ENCODE measurements at places on chromosomes 2 and 18.

- DNase-seq, result no peak
Measured at GRCh38 chr2:217711188-217711587, 291.6 kb downstream of the TNS1 start.

DNA sequence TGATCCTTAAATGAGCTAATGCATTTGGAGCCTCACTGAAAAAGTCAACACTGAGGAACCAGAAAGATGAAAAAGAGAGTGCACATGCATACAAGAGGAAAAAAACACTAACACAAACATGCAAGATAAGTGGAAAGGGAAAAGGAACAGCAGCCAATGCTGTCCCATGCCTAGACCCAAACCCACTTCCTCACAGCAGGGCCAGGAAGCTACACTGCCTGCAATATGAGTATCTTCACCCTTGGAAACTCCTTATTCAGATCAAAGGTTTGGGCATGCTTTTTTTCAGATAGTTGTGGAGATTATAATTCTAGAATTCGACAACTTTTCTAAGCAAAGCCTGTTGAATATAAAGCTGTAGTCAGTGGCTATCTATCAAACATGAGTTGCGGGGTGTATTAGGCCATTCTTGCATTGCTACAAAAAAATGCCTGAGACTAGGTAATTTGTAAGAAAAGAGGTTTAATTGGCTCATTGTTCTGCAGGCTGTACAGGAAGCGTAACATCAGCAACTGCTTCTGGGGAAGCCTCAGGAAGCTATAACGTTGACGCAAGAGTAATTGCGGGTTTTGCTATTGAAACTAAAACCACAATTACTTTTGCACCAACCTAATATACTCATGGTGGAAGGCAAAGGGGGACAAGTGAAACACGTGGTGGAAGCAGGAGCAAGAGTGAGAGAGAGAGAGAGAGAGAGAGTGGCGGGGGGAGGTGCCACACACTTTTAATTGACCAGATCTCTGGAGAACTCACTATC, 138.2 kb downstream of the MBD2 start:
- no peak for DNase-seq

DNA sequence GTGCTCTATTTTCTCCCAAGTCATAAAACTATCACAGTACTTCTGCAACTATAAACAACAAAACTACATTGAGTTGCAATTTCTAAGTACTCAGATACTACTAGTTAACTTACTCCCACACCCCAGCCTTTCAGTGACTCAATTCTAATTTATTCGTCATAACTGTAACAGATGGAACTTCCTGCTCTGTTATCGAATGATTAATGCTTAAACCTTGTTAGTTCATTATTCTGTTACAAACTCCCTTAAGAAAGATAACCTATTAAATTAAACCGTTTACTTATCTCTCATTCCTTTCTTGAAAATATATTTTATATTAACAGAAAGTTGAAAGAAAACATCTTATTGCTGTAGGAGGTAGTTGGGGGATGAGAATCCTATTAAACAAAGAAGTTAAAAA, 17.0 kb downstream of the TNFAIP6 start:
- no peak for DNase-seq

DNA sequence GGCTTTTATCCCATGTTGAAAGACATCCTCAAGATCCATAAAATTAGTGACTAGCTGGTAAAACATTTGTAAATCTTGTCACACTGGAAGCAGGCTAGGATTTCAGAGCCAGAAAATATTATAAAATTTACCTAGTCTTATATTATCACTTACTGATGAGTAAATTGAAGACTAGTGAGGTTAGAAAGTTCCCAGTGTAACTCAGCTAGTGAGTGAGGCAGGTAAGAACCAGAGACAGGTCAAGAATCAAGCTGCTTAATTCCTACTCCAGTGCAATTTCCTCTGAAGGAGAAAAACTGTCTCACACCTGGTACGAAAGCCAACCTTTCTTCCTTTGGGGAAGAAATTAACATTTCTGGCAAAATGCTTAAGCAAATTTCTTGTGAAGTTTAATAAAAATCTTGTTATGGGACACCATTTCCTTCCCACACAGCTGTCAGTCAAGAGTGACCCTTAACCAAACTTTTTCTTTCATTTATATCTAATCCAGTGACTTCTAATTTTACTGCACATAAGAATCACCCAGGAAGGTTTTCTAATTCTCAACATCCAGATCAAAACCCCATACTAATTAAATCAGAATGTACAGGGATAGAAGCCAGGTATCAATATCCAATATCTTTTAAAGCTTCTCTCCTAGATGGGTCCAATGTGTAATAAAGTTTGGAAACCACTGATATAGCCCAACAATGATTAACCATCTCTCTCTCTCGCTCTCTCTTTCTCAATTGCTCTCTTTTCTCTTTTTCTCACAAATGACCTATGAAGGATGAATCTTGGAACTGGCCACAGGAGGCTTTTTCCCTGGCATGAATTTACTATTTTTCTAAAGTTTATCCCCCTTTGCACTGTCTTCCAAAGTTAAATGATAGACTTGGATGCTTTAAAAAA, 264.3 kb upstream of the SLC39A10 start:
- DNase-seq, result no peak

DNA sequence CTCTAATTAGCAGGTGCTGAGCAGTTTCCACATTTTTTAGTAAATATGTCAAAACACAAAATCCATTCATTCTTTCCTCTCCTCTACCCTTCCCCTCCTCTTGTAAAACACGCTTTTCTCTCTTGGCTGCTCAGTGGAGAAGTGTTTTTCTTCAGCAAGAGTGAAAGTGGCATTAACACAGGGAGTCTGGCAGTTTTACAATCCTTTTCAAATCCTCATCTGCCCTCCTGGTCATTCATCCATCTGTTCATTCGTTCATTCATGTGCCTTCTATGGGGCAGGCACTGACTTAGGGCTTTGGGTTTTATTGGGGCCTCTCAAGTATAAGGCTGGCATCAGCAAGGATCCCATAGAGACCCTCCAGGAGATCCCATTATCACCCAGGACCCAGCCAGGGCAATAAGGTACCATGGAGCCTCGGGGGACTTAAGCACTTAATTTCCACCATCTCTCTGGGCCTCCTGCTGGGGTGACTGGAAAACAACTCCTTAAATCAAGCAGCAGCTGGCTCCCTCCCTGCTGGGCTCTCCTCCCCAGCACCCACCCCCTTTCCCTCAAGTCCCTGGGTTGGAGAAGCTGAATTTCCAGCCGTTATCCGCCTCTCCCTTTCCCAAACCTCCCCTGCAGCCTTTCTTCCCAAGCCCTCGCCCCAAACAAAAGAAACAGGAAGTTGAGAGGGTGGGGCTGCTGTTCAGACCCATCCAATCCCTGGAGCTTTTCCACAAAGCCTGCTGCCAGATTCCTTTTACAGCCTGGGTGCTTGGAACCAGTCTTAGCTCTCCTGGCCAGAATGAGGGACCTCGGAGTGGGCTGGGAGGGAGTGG, 32.6 kb downstream of the MARCHF4 start:
- no peak for DNase-seq

GRCh38 chr18:77049938-77050337, 82.6 kb downstream of the MBP start:
- no peak for DNase-seq

GRCh38 chr2:67614454-67614853, 217.3 kb downstream of the ETAA1 start:
- DNase-seq, result no peak

GRCh38 chr18:3911413-3911812, 461.4 kb downstream of the TGIF1 start:
- DNase-seq, result no peak

DNA sequence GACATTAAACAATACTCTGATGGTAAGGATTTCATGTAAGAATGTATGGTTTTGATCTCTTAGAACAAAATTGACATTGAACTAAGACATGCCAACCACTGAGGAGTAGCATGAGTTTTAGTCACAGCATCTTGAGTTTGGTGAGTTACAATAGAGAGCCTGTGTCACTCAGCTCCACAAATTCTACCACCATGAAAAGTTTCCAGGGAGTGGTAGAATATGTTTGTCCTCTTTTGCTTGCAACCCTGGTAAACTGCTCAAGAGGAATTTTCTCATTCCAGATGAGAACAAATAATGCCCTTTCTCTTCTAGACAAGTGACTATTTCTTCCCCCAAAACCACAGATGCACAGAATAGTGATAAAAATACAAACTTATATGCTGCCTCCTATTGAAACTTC, 502.0 kb upstream of the VRK2 start:
- DNase-seq, result no peak

DNA sequence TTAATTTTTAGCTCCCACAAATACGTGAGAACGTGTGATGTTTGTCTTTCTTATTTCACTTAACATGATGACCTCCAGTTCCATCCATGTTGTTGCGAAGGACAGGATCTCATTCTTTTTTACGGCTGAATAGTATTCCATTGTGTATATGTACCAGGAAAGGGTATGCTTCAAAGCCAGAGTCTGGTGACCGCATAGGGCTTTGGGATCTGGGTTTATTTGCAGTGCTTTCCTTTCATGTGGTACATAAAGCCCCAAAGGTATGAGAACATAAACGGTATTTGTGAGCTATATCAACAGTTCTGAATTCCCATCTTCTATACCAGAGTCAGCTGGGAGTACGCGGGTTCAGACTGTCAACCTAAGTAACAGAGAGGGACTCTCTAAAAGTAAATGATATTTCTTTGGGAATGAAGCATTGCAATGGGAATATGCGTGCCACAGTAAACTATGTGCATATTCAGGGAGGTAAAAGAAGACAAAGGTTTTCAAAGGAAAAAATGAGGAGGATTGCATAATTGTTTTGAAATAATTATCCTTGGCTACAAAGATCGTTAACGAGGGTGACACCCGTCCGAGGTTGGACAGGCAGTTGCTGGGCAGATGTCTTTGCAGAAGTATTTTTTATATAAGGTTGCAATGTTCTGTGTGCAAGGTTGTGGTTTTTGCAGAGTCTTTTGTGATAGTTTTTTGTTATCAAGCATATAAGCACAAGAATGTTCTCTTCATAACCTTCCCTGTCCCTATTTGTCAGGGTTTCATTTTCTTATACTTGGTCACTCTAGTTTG, 24.4 kb downstream of the CRYGD start:
- DNase-seq, result no peak

GRCh38 chr2:197308996-197309690, 1.4 kb downstream of the ANKRD44 start:
- no peak for DNase-seq

GRCh38 chr18:22914633-22915032, 18.5 kb upstream of the RBBP8 start:
- DNase-seq, result no peak

DNA sequence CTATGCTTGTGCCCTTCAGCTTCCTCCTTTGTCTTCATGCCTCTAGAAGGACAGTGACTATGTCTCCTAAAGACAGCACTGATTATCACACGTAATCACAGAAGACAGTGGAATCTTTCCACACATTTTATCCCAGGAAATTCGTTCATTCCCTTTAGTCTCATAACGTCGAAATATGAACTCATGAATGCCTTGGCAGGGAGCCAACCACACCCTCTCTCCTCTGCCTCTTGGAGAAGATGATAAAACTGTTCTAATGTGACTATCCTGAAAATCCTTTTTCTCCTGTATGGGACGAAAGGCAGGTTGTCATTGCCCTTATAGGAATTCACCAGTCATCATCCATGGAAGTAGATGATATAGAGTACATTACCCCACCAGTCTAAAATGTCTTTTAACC, 726.6 kb upstream of the FANCL start:
- no peak for DNase-seq

DNA sequence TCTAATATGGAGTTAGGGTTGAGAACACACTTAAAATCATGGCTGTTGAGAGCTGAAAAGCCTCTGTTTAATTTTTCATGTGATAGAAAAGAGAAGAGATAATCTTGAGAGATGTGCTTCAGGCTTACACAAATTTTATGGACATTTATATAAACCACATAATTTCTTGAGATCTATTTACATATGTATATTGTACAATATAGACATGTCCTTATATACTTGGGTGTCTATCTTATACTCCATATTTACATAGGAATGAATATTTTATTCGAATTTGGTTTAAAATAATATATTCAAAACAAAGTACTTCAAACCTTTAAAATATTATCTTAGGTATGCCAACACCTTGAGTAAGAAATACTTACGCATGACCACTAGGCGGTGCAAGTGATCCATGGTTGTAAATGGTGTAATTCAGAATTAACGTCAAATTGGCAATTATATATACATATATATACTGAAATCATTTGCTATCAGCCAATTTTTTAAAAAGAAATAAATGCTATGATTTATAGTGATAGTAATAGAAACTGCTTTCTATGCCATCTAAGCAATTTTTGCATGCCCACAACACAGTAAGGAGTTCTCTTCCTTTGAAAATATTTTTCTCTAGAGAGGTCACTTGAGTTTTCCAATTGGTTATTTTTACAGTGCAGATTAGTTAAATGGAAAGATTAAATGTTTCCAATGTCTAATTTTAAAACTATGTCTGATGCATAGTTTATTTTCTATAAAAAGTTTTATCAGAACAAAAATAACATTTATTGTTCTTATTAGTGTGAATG, 37.6 kb upstream of the SPAG16 start:
- no peak for DNase-seq

DNA sequence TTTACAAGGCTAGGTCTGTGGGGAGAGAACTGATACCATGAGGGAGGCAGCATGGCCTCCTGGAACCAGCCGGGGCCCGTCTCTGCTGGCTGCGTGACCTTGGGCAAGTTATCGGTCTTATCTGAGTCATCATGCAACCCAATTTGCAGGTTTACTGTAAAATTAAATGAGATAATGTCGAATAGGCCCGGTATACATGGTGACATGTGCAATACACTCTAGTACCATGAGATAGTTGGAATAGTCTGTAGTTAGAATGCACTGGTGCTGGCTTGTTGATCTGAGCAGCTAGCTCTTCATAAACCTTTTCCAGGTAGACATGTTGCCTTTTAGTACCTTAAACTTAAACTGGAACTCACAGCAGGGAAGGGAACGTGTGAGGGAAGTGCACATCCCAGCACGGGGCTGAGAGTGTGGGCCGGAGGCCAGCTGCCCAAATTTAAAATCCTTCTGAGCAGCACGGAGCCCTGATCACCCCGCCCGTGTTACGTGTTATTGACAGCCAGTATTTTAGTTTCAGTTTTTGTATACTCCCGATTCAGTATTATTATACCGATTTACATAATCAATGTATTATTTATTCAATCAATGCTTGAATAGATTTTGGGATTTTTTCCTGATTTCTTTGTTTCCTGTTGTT, 72.4 kb upstream of the HS6ST1 start:
- DNase-seq, result no peak

DNA sequence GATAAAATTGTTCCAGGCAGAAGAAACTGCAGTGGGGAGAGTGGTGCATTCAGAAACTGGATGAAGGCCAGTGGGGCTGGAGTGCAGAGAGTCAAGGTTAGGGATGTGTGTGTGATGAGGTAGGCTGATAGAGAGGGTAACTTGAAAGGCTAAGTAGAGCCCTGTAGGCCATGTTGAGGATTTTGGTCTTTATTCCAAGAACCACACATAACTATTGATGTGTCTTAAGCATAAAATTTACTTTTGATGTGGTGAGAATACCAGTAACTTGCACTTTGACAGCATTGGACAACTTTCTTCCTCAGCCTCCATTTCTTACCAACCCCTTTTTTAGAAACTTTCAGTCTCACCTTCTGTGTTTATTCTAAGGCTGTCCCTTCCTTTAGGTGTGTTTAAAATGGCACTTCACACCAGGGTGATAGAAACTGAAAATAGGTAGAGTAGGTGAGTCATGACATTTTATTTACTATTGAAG, 22.6 kb downstream of the MTX2 start:
- DNase-seq, result no peak

Measured in left colon (tissue), 2 donors.